ENCODE measurements at places on chromosomes 3 and 15.

DNA sequence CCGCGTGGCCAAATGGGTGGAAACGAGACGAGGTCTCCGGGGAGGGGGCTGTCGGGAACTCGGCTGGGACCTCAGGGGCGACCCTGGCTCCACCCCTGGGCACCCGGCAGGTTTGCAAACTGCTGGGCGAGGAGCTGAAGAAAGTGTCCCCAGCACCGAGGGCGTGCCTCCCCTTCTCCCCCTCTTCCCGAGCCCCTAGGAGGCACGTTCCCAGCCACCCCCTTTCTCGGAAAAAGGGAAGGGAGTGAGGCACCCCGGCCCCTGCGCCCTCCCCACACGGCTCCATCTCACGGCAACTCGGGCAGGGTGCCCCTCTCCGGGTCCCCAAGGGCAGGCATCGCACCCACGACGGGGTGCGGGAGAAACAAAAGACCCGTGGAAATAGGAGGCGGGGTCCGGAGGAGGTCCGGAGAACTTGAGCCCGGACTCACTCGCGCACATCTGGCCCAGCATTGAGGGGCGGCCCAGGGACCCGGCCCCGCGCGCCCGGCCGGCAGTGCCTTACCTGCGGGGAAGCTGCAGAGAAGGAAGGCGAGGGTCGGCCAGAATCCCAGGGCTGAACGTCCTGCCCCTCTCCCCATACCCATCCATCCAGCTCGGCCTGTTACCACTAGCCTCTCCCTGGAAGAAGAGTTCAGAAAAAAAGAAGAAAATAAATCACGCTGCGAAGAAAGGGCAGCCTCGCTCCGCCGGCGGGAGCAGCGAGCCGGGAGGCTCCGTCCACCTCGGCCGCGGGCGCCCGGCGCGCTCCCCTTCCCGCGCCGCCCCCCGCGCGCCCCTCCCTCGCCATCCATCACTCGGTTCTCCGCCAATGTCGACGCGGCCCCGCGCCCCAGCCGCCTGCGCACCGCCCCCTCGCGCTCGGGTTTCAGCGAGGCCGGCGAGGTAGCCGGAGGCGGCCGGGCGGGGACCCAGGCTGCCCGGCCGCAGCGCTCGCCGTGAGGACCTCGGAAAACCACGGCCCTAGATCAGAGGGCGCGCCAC is 16.3 kb downstream of the RGMA start:
- DNase-seq: no peak

DNA sequence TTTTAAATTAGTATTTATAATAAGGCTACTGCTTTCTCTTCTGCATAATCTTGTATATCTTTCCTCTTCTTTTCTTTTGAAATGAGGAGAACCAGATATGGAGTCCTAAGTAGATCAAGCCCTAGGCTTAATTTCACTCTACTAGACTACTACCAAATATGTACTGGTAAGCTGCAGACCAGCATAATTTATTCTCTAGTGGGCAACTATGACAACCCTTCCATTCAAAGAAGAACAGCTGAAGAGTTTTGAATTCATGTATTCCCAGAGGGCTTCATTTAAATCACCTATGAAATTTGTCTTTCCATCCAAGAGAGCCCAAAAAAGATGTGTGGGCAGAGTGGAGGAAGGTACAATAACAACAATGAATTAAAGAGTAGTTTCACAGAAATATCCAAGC is 10.0 kb downstream of the RAD18 start:
- DNase-seq: no peak

DNA sequence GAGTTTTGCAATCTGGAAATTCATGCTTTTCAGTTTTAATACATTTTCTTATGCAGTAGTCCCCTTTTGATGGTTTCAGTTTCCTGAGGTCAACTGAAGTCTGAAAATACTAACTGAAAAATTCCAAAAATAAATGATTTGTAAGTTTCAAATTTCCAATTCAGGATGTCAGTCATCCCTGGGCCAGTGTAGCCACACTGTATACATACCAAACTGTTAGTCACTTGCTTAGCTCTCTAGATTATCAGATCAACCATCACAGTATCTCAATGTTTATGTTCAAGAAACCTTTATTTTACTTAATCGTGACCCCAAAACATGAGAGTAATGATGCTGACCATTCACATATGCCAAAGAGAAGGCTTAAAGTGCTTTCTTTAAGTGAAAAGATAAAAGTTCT is 715.5 kb downstream of the GBE1 start:
- no peak for DNase-seq

GRCh38 chr15:52408823-52409222 is 113.2 kb upstream of the MYO5C start:
- DNase-seq: no peak

- no peak for DNase-seq
Measured at GRCh38 chr3:70539908-70540307, 227.5 kb upstream of the MDFIC2 start.

GRCh38 chr3:182212479-182213076 is 500.9 kb downstream of the SOX2 start:
- no peak for DNase-seq

GRCh38 chr3:54042259-54042823 is 80.0 kb upstream of the CACNA2D3 start:
- no peak for DNase-seq

- DNase-seq: no peak
Measured at GRCh38 chr15:75861750-75862402, 18.6 kb downstream of the UBE2Q2 start.

- no peak for DNase-seq
Measured at GRCh38 chr3:85560088-85560785, 601.4 kb downstream of the CADM2 start.

DNA sequence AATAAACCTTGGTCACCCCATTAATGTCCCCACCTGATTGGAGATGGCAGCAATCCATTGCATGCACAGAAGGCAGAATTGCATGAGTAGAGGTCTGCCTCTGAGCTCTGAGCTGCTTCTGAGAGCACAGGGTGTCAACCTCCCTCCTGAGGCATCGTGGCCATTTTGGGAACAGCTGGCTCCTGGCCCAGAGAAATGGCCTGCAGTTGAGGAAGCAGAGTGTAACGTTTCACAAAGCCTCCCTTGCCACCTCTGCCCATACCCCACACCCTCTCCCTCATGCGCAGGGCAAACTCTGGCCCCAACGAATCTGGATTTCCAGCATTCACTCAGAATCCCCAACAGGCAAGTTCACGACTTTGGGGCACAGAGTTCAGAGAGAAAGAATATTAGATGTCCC is 198.9 kb downstream of the ADAMTS9 start:
- no peak for DNase-seq

DNA sequence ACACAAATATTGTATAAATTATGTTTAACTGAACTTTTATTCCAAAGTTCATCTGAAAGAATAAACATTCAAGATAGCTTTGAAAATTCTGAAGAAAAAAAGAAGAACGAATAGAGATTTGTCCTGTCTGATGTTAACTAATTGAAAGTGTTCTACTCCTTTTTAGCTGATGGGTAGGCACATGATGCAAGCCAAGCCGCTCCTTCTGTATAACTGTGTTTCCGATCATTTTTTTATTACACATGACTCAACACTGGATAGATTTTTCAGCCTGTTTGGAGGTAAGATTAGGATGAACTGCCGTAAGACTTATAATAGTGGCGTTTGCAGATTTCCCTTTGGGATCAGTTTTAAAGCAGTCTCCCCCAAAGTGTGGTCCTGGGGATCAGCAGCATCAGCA is 19.0 kb downstream of the NSUN3 start:
- DNase-seq: no peak

GRCh38 chr3:146387566-146387965 is 81.8 kb downstream of the PLSCR2 start:
- no peak for DNase-seq

DNA sequence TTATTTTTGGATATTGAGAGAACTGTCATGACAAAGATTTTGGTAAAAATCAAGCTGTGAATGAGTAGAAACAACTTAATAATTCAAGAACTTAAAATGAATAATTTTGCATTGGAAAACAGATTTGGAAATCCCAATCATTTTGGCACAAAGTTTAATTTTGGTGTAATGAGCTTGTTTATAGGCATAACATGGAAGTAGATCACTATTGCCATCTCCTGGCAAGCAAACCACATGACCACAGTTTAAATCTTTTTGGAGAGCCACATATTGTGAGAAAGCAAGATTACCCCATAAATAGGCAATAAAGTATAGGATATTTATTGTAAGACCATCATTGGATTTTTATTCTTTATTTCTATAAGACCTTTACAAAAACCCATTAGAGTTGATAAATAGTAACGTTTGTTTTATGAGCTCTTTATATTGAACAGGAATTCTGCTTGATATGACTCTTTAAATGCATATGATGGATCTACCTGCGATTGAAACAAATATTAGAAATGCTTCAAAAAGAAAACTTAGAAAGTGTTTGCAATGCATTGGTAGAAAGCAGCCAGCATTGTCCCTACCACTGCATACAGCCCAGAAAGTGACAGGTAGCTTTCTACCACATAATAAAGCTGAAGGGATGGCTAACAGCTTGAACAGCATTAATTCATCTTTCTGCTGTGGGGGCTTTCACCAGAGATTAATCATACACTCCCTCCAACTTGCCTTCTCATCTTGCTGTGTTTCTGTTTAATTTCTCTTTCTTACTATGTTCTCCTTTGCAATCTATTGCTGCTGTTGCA is 766.8 kb downstream of the TBL1XR1 start:
- no peak for DNase-seq

DNA sequence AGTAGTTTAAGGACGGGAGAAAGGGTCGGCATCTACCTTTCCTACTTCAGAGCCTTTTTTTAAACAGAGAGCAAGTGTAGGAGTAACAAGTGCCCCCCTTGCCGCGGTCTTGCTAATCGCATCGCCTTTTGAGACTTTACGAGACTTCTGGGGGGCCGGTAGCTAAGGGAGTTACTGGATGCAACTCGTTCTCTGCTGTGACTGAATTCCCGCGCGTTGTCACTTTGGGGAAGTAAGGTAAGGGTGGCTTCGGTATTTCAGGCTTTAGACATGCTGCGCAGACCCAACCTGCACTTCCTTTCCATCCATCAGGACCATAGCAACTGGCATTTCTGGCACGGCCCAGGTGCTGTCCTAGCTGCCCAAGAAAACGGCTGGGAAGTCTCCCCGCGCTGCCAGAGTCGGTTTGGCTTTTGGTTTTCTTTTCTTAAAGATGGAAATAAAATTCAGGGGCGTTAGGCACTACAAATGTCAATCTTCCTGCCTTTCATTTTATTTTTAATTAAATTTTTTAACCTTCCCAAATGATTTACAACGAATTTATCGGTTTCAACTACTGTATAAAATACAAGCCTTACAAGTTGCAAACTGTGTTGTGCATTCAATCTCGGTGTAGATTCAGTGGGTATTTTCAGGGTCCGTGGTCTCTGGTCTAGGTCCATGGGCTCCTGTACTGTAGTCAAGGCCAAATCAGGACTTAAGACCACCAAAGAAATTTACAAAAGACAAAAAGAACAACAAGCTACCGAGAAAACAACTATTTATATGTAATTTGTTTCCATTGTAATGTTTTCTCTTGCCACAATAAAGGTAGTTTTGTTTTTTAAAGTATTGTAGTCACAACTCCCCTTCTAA is 3.5 kb downstream of the MECOM start:
- peak; percentile 65 for DNase-seq

GRCh38 chr3:15276028-15276724 is 56.2 kb downstream of the SH3BP5 start:
- DNase-seq: no peak

GRCh38 chr3:152359385-152360248 is 90.9 kb downstream of the MBNL1 start:
- no peak for DNase-seq

Measured in hematopoietic multipotent progenitor cell (in vitro differentiated cells).